ENCODE measurements at places on chromosomes 13 and 19. TPM values are rescaled to one million over a fixed set of nuclear protein-coding genes. Genes with fewer than 3 reads are reported as not detected.

DNA sequence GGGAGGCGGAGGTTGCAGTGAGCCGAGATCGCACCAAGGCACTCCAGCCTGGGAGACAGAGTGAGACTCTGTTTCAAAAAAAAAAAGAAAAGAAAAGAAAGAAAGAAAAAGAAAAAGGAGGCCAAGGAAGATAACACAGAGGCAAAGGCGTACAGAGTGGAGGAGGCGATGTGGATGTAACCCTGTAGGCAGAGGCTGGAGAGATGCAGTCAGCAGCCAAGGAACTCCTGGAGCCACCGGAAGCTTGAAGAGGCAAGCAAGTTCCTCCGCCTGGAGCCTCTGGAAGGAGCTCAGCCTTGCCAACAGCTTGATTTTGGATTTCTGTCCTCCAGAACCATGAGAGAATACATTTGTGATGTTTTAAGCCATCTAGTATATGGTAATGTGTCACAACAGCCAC lies 6.7 kb upstream of the CCDC8 start:
- no peak for DNase-seq

FFAR2 gene
- 0.16 TPM for total RNA-seq

KLF1 gene
- total RNA-seq: 0.31 TPM

DNA sequence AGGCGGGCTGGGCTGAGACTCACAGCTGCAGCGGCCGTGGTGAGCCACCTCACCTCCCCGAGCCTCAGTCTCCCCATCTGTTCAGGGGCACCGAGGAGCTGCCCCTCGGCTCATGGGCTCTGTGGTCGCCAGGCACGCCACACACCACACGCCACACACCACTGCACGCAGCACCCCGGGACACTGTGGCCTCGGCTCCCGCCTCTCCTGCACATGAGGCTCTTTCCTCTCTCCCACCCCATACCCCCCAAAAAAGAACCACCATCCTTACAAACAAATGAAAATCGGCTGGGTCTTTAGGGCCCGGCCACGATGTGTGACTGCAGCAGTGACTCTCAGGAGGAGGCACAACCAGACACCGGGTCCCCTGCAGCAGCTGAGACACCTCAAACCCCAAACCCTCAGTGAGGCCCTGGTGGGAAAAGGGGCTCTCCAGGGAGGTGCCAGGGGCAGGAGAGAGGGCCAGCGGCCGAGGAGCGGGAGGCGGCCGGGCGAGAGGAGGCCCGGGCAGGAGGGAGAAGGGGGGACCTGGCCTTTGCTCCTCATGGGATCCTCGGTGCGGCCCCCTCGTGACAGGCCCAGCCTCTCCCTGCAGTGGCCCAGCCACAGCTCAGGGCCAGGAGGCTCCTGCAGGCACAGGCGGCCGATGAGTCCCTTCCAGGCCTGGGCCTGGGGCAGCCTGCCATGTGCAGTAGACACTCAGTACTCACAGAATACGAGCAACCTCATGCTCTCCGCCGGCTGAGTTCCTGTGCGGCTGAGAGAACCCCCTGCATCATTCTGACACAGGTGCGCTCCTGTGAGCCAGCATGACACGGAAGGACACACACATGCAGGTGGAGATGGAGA lies 66.3 kb downstream of the RASA3 start:
- DNase-seq: no peak

GRCh38 chr13:89916551-89916950 lies 1430.9 kb upstream of the MIR17HG start:
- DNase-seq: no peak

DIS3 gene
- total RNA-seq: 45.1 TPM

GRCh38 chr13:65275838-65276630 lies 1954.1 kb downstream of the PCDH9 start:
- DNase-seq: no peak

DNA sequence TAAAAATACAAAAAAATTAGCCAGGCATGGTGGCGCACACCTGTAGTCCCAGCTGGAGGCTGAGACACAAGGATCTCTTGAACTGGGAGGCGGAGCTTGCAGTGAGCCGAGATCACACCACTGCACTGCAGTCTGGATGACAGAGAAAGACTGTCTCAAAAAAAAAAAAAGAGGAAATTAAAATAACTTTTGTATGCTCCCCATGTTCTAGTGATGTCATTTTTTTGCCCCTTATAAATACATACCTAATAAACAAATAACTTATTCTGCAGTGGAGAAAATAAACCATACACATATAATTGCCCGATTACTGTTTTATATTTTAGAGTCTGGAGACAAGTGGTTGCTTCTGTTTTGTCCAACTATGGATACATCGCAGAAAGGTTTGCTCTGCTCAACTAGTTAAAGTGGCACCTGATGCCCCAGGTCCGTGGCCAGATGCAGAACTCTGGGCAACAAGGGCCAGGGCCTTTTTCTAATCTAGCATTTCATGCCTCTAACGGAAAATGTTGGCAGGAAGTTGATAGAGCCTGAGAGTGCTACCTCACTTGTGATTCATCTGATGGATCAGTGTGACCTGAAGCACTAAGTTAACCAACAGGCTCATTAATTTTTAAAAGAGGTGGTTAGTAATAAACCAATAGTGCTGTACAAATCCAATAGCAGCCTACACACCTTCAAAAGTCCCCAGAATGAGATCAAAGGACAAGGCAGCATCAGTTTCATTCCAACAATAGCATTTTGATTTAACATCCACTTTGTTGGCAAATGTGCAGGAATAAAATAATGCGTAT lies 18.8 kb downstream of the UBE2L5 start:
- no peak for DNase-seq

- DNase-seq: peak; percentile 36
These were observed 722 bp downstream of the COLGALT1 start for GRCh38 chr19:17555929-17556813.

MEIS3 gene
- 74.6 TPM for total RNA-seq

GRCh38 chr19:35462476-35462953 lies 14.5 kb downstream of the FFAR2 start:
- no peak for DNase-seq

PEG3 gene
- 62.5 TPM for total RNA-seq

- DNase-seq: no peak
These were observed 14.4 kb upstream of the NDUFS7 start for GRCh38 chr19:1369214-1369805.

DNA sequence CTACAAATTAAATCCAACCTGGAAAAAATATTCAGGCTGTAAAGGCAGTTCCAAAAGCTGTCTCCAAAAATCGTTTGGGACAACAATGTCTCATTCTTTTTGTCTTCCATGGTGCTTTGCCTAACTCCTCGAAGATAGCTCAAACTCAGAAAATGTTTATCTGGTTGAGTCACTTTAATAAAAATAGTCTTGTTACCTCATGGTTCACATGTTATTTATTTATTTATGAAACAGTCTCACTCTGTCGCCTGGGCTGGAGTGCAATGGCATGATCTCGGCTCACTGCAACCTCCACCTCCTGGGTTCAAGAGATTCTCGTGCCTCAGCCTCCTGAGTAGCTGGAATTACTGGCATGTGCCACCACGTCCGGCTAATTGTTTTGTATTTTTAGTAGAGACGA lies 4.9 kb upstream of the BRD4 start:
- DNase-seq: no peak

CD209 gene
- 0.47 TPM for total RNA-seq

TEKTIP1 gene
- total RNA-seq: not detected

GRCh38 chr13:55566779-55567178 lies 1573.9 kb upstream of the PRR20A start:
- no peak for DNase-seq

DNA sequence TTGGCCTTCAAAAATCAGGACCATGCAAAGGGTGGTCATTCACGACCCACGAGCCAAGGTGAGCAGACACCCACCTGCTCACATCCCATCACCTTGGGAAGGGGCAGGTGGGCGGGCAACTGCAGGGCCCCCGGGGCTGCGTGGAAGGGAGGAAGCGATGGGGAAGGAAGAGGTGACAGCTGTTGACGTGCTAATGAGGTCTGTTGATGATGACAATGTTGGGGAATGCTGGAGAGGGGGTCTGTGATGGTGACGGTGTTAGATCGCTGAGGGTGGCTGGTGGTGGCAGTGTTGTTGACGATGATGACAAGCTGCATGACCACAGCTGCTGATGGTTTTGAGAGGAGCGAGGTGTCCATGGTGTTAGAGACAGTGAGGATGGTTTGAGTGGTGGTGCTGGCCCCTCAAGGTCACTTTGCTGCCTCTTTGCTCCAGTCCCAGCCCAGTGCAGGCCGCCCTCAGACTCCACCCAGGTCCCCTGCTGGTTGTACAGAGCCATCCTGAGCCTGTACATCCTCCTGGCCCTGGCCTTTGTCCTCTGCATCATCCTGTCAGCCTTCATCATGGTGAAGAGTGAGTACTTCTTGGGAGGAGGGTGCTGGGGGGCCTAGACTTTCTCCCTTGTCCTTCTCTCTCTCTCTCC lies 900 bp downstream of the MCEMP1 start:
- DNase-seq: no peak

GFY gene
- not detected for total RNA-seq

DNA sequence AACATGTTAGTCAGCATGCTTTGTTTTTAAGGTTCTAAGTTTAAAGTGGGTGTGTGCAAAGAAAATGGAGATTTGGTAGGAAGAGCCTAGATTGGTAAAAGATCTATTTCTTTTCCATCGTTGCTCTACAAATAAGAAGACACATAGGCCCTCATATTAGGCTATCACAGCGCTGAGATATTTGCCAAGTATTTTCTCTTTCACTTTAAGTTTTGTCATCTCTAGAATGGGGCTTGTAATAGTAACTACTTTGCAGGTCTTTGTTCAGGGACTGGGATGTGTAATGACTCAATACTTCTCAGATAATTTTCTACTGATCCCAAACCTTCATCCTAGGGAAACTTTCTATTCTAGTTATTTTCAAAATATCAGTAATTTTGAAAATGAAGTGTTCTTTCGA lies 917.7 kb upstream of the SLC10A2 start:
- DNase-seq: no peak

DNA sequence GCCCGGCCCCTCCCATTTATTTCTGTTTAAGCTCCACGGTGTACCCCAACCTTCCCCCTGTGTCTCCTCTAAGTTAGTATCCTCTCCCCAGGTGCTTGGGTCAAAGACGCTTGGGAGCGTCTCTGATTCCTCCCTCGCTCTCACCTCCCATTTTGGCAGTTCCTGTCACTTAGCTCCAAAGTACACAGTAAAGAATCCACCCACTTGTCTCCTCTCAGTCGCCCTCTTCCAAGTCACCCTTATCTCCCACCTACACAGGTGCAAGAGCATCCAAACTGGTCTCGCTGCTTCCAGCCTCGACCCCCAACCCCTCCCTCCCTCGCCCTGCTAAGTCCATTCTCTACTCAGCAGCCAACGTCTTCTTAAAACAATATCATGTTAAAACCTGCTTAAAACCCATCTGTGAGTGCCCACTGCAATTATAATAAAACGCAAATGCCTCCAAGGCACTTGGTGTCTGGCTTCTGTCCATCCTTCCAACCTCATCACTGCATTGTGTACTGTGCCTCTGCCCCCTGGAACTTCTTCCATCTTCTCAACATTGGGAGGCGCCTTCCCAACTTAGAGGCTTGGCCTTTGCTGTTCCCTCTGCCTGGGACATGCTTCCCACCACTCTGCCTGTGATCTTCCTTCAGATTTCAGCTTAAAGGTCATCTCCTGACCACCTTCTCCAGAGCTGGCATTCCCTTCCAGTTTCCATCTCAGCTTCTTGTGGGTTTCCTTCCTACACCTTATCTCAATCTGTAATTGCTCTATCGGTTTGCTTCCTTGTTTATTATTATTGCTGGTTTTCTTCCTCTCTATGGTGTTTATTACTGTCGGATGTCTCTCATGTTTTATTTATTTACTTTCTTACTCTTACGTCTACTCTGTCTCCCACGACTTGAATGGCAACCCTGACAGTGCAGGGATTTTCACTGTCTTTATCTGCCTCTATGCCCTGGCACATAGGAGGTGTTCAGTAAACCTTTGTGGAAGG lies 9.5 kb upstream of the KLK14 start:
- no peak for DNase-seq

- no peak for DNase-seq
These were observed 1.3 kb downstream of the DHDH start for GRCh38 chr19:48934837-48935236.

KLK15 gene
- total RNA-seq: not detected

PPM1N gene
- total RNA-seq: 0.47 TPM

CCL25 gene
- total RNA-seq: 0.31 TPM

DNA sequence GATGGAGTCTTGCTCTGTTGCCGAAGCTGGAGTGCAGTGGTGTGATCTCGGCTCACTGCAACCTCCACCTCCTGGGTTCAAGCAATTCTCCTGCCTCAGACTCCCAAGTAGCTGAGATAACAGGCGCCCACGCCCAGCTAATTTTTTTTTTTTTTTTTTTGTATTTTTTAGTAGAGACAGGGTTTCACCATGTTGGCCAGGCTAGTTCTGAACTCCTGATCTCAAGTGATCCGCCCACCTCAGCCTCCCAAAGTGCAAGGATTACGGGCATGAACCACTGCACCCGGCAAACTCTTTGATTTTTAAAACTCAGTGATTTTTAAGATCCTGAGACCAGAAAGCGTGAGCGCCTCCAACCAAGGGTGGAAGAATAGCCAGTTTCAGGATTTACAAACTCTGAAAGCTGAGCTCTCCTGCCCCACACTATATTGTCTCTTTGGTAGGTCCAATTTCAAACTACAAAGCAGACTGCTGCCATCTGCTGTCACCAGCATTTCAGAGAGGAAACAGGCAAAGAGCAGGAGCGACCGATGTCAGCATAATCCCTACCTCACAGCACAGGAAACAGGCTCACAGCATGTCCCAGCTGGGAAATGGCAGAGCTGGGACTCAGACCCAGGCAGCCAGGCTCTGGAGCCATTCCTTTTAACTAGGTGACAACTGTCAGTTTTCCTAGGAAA lies 9.2 kb downstream of the NOSIP start:
- no peak for DNase-seq

- no peak for DNase-seq
These were observed 12.1 kb upstream of the DACH1 start for GRCh38 chr13:71879129-71879535.

DNA sequence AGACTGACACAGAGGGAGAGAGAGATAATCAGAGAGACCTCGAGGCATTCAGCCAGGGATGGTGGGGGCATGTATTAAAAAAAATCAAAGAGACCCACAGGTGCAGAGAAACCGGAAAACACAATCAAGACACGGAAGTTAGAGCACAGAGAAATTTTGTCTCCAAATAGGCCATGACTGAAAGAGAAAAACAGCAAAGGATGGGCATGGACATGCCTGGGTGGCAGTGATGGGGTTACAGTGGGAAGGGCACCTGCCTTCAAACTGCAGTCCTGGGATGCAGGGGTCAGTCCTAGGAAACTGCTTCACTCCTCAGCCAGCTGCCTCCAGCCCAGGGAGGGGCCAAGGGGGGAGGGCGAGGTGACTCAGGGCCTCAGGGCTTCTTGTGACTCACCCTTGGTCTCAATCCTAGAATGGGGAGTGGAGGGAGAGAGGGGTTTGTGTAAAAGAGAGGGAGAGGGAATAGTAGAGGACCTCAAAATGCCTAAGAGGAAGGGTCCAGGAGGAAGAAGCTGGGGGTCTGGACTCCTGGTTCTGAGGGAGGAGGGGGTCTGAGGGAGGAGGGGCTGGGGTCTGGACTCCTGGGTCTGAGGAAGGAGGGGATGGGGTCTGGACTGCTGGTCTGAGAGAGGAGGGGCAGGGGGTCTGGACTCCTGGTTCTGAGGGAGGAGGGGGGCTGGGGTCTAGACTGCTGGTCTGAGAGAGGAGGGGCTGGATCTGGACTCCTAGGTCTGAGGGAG lies 3.6 kb upstream of the KCNN4 start:
- no peak for DNase-seq

GRCh38 chr13:102900193-102900608 lies 54.4 kb downstream of the ERCC5 start:
- DNase-seq: no peak

Measured in occipital lobe (tissue), 3 donors.